ENCODE measurements at places on chromosomes 12 and 14.
A peak's percentile ranks its signal among the peaks of the same experiment; 100 is the strongest.

- DNase-seq, result no peak
Observed at GRCh38 chr12:113643177-113643974, 171.7 kb upstream of the LHX5 start.

DNA sequence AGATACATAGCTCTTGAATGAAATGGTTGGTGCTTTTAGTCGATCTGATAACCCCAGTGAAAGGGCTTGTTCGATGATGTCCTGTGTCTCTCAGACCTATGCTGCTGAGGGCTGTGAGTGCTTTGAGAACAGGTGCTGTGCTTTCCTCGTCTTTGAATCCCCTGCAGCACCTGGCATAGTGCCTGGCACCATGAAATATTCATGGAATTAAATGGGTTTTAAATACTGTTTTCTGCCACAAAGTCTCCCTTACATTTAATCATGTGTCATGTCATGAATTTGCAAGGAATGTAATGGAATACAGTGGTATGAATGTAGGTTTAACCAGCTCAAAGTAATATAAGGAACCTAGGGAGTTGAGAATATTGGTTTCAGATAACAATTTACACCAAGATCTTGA lies 220.5 kb upstream of the PRICKLE1 start:
- DNase-seq, result no peak

GRCh38 chr12:26696613-26697092 lies 136.3 kb downstream of the ITPR2 start:
- no peak for DNase-seq

GRCh38 chr12:64099397-64099796 lies 122.7 kb downstream of the KICS2 start:
- no peak for DNase-seq

- no peak for DNase-seq
Observed at GRCh38 chr12:51246254-51246853, 7.7 kb downstream of the DAZAP2 start.

- DNase-seq, result no peak
Observed at GRCh38 chr12:40903040-40903439, 210.8 kb downstream of the CNTN1 start.

- DNase-seq, result no peak
Observed at GRCh38 chr12:68121143-68121542, 38.4 kb downstream of the IFNG start.

DNA sequence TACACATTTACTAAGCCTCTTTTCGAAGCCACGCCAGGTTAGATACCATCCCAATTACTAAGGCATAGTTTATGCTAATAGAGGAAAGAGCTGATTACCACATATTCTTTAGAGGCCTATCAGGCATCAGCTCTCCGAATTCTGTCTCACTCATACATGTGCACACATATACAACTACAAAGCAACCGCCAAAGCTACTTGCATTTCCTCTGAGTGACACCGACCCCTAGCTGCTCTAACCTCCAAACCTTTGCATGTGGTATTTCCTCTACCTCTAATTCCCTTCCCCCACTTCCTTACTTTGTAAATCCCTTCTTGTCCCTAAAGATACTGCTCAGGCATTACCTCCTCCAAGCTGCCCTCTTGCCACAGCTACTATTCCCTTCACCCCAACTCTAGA lies 107.2 kb downstream of the DUSP6 start:
- DNase-seq, result no peak

DNA sequence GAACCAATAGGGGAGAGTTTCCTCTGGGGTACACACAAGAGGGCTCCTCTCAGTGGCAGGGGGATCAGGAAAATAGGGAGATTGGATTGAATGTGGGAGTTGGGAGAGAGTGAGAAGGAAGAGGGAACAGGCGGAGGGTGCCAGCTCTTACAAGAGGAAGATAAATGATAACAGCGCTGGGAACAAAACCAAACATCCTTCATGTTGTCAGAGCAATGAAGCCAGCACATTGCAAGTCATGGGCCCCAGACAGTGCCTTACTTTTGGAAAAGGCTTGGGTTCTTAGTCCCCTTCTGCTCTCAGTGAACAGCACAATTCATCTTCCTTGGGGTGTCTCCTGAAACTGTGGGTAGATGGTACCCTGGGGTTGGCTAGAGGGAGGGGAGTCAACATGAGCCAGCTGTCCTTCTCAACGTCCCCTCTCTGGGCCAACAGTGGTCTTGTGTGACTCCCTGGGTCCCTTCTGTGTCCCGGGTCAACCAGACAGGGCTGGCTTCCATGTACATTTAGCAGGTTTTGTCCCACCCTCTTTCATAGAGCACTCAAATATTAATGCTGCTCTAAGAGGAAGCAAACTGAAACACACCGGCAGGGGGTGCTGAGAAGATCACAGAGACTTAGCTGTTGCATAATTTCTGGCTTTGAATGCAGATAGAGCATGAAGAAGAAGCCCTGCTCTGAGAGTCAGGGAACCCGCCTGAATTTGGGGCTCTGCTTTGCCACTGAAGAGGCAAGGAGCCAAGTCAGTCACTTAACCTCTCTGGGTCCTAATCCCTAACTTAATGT lies 138.5 kb downstream of the ESRRB start:
- no peak for DNase-seq

DNA sequence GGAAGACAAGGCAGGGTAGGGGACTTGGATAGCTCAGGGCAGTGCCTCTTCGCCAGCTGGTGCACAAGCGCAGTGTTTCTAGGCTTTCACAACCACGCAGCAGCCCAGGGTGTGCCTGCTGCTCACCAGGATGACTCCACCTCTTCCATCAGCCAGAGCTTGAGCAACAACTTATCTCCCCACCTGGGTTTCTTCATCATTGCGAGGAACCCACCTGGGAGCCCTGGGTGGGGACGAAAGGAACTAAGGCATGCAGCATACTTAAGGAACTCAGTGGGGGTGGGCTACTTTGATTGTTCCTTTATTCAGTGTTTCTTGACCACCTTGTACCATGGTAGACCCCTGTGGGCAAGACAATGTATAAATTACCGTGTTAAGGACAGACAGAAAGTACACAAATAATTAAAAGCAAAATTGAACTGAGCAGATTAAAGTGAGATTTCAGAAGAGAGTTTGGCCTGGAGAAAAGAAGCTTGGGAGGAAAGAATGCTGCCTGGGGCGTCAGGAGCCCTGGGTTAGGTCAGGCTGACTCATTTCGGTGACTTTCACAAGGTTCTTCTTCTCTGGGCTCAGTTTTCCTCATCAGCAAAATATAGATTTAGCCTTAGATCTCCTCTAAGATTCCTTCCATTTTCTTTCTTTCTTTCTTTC lies 22.9 kb downstream of the KRT18 start:
- no peak for DNase-seq

- no peak for DNase-seq
Observed at GRCh38 chr12:12474931-12475795, 87.5 kb downstream of the DUSP16 start.

DNA sequence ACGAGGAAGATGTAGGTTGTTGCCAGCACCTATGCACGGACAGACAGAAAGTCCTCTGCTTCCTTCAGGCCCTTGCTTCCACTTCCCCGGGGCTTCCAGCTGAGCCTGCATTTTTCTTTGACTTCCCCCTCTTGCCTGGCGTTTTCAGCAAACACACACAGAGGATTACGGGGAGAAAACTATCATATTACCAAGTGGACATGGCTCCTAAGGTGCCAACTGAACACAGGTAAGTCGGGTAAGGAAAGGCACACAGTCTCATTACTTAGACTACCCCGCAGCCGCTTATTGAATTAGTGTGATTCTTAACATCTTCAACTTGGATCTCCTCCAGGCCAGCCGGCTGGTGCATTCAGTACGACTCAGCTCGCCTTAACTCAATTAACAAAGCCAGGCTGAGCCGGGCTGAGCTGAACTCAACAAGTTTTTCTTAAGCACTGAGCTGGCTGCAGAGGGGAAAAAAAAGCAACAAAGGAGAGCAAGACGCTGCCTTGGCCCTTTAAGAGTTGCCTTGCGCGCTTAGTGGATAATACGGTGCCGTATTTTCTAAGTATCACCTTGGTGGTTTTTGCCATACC lies 19.2 kb upstream of the MAP1LC3B2 start:
- no peak for DNase-seq

DNA sequence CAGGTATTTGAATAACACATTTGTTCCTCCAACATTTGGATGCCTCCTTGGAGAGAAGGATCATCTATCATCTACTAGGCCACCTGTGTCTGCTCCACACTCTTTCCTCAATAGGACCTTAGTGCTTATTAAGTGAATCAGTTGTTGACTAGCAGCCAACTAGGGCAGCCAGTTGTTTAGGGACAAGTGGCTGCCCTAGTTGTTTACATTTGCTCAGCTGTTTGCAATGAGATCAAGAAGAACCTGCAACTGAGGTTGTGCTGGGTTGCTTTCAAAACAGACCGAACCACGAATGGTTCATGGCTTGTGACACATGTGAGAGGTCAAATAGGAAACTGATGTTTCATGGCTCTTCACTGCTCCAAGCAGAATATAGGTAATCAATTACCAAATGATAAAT lies 53.8 kb downstream of the TMCC3 start:
- DNase-seq, result no peak

DNA sequence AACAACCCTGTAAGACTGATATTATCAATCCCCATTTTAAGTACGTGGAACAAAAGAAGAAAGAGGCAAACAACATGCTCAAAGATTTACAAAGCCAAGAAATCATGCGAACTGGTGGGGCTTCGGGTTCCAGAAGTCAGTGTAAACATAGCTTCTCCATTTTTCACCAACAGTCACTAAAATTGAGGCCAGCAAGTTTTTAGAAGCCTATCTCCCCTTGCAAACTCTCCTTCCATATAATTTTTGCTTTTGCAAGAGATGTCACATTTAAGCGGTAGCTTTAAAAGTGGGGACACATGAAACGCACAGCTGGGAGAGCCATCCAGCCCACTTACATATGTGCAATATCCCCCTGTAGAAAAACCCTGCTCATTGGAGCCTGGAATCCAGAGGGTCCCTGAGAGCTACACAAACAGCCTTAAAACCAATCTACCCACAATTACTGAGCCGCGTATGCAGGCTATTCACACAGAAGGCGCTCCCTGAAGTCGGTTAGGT lies 797 bp downstream of the SLC11A2 start:
- no peak for DNase-seq

GRCh38 chr14:104784218-104784568 lies 11.4 kb downstream of the AKT1 start:
- DNase-seq, result no peak

DNA sequence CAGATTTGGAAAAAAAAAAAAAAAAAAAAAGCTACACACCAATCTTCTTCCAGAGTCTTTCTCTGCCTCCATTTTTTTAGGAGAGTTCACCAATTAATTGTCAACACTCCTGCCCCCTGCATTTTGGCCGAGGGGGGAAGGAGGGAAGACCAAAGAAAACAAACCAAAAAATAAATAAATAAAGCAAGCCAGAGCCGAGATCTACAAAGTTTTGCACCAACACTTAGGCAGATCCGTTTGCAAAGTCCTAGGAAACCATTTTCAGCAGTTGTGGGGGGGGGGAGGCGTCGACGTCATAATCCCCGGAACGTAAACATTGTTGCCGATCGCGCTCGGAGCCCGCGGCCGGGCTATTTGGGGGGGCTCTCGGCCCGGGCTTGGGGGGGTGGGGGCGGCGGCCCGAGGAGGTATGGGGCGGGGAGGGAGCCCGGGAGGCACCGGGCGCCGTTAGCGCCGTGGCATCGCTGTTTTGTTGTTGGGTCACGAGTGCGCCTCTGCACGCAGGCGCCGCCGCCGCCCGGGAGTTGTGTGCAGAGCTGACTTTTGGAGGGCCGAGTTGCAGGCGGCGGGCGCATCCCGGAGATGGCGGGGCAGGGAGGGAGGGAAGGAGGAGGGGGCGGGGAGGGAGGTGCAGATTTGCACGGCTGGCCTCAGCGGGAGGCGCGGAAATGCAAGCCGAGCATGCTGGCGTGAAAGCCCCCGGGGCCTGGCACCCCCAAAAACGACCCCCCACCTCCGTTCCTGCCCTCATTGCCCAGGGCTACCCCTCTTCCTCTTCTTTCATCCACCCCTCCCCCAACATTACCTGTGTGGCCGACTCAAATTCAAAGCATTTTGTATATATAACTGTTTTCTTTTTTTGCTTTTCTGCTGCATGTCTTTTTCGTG lies 598 bp downstream of the KDM2B start:
- peak; percentile 61 for DNase-seq

GRCh38 chr12:110677206-110677911 lies 11.6 kb downstream of the HVCN1 start:
- DNase-seq, result no peak

DNA sequence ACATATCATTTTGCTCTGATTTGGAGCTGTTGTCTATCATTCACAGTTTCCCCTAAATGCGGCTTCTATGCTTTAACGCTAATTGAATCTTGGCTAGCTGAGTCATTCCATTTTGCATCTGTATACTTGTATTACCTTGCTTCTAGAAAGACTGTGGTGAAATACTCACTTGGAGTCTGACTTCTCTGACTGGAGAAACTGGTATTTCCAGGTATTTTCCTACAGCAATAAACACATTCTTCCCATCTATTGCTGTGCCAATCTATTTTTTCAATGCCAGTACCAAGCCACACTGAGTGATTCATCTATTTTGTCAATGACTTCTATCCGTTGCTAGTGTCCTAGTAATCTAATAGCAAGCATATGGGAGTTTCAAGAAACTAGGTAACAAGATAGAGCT lies 76.0 kb upstream of the ST8SIA1 start:
- DNase-seq, result no peak

GRCh38 chr12:42099433-42099832 lies 45.2 kb downstream of the GXYLT1 start:
- DNase-seq, result no peak

DNA sequence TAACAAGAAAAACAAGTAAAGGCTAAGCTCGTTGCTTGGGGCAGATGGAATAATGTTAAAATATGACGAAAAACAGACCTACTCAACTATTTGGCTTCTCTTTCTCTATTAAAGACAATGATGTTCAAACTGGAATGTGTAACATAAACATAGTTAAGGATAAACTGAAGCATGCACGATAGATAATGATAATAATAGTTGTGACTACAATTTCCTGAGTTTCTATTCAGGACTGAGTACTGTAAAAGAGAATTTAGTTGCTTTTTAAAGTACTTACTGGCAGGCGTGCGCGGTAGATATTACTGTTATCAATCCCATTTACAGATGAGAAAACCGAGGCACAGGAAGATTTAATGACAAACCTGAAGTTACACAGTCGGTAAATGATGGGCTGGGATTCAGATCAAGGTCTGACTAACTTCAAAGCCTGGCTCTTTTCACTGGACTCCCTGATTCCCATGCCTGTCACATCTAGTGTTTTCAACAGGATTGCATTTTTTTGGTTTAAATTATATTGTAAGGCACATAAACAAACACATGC lies 103.0 kb downstream of the CRADD start:
- DNase-seq, result no peak

DNA sequence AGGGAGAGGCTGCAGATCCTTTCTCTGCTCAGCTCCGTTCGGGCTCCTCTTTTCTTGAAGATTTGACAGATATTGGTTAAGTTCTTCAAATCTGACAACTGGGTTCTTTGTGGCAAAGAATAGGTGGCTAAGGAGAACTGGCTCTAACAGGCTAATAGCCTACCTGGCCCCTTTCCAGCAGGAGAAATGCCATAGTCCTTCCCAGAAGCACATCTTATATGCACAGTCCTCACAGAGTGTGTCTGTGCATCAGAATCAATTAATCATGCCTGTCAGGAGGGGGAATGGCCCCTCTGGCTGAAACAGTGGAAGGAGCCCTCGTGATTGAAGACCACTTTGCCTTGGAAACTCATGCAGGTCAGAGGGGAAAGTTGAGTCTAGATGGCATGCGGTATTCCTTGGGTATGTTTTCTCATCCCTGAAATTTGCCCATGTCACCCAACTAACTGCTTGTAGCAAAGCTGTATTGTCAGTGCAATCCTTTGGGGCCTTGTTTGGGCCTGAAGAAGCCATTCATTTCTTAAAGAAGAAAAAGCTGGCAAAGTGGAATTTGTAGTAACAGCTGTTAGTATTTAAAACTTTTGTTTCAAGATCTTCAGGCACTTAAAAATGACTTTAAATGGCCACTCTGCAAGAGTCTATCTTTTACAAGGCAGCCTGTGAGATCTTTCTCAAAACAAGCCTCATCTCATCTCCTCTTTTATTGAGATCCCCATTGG lies 251.5 kb downstream of the ZFP36L1 start:
- no peak for DNase-seq

All from stimulated activated CD4-positive, alpha-beta T cell treated with anti-CD3 and anti-CD28 coated beads, Interleukin-1b, Interleukin-23, amount 100 ng/mL, for 24 hours (primary cell).